ENCODE measurements at places on chromosomes 7 and 10.

GRCh38 chr10:73995035-73995358 lies 2.9 kb upstream of the VCL start:
- H3K27ac ChIP-seq = no peak overlapping the region
- no peak overlapping the region for H3K4me3 ChIP-seq
- no peaks in the 10 kb centered on the region for H3K27me3 ChIP-seq
- H3K4me1 ChIP-seq = peaks cover 26% of the 10 kb centered on the region
- no peaks in the 10 kb centered on the region for H3K36me3 ChIP-seq

DNA sequence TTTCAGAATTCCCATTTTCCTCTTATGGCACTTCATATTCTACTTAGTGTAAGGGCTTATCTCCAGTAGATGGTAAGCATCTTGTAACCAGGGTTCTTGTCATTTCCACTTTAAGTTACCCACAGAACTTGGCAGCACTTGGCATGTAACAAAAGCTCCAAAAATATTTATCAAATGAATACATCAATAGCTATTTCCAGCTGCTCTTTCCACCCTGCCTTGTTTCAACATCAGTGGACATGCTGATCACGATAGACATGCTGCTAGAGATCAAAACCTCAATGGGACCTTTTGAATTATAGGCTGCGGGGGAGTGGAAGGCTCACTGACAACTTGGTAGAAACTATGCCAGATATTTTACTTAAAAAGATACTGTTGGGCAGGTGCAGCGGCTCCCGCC lies 32.9 kb downstream of the HOXA1 start:
- no peak for DNase-seq
- H3K27ac ChIP-seq = no peak overlapping the region
- H3K4me1 ChIP-seq = no peaks in the 10 kb centered on the region

- H3K4me3 ChIP-seq = no peak overlapping the region
- H3K27ac ChIP-seq = peak overlapping the region; percentile 91
- DNase-seq = peak; percentile 55
- H3K36me3 ChIP-seq = no peaks in the 10 kb centered on the region
Measured at GRCh38 chr10:125062914-125063230, 97.5 kb downstream of the CTBP2 start.

DNA sequence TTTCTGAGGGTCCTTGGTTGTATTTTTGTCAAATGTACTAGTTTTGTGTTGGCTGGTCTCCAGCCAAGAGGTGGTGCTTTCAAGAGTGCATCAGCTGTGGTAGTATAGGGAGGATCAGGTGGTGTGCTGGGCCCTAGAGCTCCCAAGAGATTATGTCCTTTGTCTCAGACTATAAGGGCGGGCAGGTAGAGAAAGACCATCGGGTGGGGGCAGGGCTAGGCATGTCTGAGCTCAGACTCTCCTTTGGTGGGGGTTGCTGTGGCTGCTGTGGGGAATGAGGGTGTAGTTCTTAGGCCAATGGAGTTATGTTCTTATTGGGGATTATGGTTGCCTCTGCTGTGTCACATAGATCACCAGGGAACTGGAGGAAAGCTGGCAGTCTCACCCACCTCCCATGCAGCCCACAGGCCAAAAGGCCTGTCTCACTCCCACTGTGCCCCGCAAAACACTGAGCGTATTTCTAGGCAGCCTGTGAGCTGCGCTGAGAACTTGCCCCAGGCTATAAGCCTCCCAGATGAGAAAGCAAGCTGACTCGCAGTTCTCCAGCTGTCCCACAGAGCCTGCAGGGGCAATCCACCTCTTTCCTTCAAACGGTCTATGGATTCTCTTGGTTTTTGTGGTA lies 1066.7 kb downstream of the GRM8 start:
- H3K36me3 ChIP-seq = no peaks in the 10 kb centered on the region
- H3K4me1 ChIP-seq = no peaks in the 10 kb centered on the region
- no peak overlapping the region for H3K4me3 ChIP-seq
- no peak for DNase-seq
- H3K27ac ChIP-seq = no peak overlapping the region

DNA sequence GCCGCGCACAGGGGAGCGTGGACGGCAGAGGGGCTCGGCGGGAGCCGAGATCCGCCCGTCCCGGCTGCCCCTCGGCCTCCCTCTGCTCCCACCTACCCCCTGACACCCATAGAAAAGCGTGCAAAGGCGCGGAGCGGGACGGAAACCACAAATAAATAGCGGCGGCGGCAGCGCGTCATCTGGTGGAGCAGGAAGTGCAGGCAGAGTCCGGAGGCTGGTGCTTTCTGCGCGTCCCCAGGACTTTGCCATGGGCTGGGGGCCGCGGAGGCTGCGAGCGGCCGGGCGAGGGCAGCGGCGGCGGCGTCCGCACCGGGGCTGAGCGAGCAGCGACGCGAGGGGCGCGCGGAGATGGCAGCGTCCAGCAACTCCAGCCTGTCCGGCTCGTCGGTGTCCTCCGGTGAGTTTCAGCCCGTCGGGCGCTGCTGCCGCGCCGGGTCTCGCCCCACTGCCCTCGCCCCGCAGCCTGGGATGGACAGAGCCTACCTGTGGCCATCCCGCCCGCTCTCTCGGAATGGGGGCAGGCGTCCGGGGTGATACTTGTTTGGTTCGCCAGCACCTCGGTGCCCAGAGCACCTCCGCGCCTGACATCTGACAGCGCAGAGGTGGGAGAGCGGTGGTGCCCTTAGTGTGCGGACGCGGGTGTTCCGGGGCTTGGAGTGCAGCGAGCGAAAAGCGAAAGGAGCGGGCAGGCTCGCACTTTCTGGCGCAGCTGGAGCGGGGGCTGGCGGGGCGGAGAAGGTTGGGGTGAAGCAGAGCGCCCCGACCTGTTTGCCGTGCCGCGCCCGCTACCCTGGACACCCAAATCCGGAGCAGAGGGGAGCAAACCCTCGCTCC lies at the start of gene CHN2:
Gene CHN2 (plus strand): TSS at position 182 of the 834 bp plus-strand sequence.
- H3K36me3 ChIP-seq = no peaks in the 10 kb centered on the region
- peak within 1 kb of the TSS; percentile 79 for H3K4me3 ChIP-seq

DNA sequence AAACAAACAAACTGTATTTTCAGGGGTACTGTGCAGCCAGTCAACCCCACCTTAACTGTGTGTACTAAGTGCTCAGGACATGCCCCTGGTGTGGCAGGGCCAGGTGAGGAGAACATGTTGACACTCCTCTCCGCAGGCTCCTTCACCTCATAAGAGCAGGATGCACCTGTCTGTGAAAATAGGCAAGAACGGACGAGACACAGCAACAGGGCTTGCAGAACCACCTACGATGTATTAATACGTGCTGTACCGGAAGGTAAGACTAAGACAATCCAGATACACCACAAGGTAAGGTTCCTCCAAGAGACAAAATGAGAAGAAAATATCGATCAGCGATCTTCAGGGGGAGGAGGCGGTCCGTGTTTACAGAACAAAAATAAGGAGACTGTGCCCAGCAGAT lies 65.8 kb upstream of the CAMK2B start:
- peaks cover under 1% of the 10 kb centered on the region for H3K4me1 ChIP-seq
- DNase-seq = no peak
- H3K27me3 ChIP-seq = no peaks in the 10 kb centered on the region
- H3K4me3 ChIP-seq = no peak overlapping the region
- H3K36me3 ChIP-seq = peaks cover 68% of the 10 kb centered on the region
- H3K27ac ChIP-seq = no peak overlapping the region

All from left ventricle myocardium inferior (tissue), 1 donor.